Mesenteric fat pad (tissue), 1 donor: ENCODE measurements at places on chromosomes 11 and 22.

DNA sequence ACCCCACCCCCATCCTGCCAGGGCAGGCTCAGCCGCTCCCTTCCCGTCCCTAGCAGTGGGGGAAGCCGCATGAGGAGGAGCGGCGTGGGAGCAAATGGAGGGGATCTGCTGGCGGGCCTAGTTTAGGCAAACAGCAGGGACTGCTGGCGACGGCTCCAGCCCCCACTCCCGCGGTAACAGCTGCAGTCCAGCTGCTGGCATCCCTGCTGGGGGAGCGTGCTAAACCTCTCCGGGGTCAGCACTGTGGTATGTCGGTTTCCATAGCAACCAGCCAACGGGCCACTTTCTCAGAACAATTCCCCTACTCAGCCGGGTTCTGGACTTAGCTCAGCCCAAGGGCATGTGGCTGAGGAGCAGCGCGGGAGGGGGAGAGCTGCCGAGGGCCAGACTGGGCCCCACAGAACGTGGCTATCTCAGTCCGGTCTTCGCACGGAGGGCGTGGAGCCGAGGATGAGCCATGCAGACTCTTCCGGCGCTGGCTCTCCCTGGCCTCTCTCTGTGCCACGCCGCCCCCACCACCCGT lies 98.8 kb downstream of the PKNOX2 start:
- DNase-seq = no peak

- no peak for DNase-seq
Observed at GRCh38 chr11:128499613-128500253, 87.6 kb downstream of the ETS1 start.

GRCh38 chr11:10481560-10482349 lies 26.7 kb downstream of the AMPD3 start:
- peak; percentile 74 for DNase-seq

DNA sequence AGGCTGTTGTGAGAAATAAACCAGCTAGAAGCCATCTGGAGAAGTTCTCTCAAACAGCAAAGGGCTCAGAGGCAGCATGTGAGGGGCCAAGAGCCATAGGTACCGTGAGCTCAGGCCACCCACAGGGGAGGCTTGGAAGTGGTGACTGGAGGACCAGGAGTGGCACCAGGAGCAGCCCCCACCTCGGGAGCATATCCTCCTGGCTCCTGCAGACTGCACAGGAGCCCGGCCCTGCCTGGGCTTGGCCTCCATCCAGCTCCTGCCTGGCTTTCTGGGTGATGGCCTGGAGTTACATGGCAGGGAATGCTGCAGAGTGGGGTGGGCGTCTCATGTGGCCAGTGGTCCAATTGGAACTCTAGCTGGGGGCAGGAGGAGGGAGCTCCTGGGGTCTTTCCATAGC lies 4.2 kb upstream of the MPPED1 start:
- DNase-seq = no peak

DNA sequence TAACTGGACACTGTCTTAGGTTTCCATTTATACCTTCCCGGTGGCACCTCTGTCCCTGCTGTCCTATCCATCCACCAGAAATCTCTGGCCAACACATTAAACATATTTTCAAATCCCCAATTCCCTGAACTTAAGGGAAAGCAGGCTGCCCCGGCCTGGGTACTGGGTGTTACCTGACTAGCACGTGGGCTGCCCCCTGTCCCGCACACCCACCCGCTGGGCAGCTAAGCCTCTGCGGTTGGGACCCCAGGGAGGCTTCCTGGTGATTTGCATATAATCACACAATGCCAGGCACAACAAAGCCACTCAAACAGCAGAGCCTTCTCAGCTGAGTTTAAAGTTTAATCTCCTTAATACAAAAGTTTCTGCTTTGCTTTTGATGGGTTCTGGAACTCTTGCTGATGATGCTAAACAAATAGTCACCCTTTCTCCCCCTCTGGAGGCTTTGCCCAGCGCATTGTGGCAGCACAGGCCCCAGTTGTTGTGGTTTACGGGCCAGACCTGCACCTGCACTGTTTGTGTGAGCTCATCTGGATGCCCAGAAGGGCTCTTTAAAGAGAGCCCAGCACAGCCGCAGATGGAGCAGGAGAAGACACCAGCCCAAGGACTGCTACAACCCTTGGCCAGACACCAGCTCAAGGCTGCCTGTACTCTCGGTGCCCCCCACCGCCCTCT lies 59.9 kb upstream of the POU2AF1 start:
- no peak for DNase-seq

DNA sequence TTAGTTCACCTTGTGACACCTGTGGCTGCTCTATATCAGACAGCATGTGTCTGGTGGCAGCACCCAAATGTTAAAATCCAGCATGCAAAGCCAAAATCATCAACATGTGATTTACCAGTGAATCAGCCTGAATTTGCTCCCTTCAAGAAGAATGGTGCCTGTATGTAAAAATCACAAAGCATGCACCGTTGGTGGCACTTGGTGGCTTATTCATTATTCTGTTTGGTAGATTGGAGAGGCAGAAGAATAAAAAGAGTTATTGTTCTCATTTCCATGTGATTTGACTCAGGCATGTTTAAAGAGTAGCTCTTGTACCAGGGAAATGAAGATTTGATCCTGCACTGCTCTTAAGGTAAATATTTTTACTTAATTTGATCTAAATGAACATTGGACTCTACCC lies 143.9 kb upstream of the MPPED2 start:
- no peak for DNase-seq

- DNase-seq = no peak
Observed at GRCh38 chr11:21446939-21447590, 745.8 kb upstream of the ANO5 start.

- DNase-seq = no peak
Observed at GRCh38 chr22:48084729-48085050, 1322.2 kb downstream of the TBC1D22A start.

GRCh38 chr11:129864811-129865210 lies 30.6 kb downstream of the NFRKB start:
- DNase-seq = no peak

GRCh38 chr22:27307545-27308247 lies 493.9 kb downstream of the MN1 start:
- DNase-seq = no peak

DNA sequence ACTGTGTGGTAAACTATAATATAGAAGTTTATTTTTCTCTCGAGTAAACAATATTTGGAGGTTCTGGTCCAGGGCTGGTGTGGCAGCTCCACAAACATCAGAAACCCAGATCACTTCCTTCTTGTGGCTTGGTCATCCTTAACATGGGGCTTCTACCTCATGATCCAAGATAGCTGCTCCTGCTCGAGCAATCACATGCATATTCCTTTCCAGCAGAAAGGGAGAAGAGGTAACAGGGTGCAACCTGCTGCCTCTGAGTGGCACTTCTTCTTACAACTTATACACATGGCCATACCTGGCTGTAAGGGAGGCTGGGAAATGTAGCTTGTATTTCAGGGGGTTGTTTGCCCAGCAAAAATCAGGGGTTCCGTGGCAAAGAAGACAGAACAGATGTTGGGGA lies 44.6 kb upstream of the SYT7 start:
- no peak for DNase-seq

GRCh38 chr11:1744891-1745700 lies 5.3 kb downstream of the IFITM10 start:
- no peak for DNase-seq

- DNase-seq = no peak
Observed at GRCh38 chr11:5596607-5597201, at the start of gene TRIM6. TSS of gene TRIM6 (plus strand) at chr11:5596637. CDS start at chr11:5596898, 261 bp downstream.

- DNase-seq = no peak
Observed at GRCh38 chr11:86606270-86606835, 66.1 kb downstream of the ME3 start.

- no peak for DNase-seq
Observed at GRCh38 chr11:115049796-115050195, 371.5 kb downstream of the NXPE2 start.

- no peak for DNase-seq
Observed at GRCh38 chr11:2256293-2256913, 14.0 kb downstream of the ASCL2 start.

DNA sequence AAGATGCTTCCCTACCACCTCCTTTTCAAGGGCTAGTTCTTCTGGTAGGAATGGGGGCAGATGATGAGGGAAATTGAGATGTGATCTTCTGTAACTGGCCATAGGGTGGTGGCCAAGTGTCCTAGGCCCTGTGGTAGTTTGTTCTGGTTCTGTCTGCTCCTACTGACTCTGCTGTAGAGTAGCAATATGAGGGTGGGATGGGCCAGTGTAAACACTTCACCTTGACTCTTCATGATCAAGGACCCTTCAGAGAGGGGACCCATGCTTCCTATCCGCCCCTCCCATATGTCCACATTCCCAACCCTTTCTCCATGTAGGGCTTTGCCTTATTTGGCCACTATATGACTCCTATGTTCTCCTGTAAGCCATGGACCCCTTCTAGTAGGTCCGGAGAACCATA lies 230.3 kb upstream of the SESN3 start:
- DNase-seq = no peak

GRCh38 chr11:106322106-106322505 lies 244.6 kb downstream of the AASDHPPT start:
- no peak for DNase-seq

- no peak for DNase-seq
Observed at GRCh38 chr11:10752061-10752460, 1.0 kb downstream of the CTR9 start.
